ENCODE measurements at places on chromosomes 1 and 21. TPM values are rescaled to one million over a fixed set of nuclear protein-coding genes. Genes with fewer than 3 reads are reported as not detected.

Gene KPRP
- not detected for total RNA-seq

Gene DYRK3
- total RNA-seq = 12.8 TPM

Gene CRABP2
- total RNA-seq = 2.3 TPM

Gene TRNP1
- total RNA-seq = 0.29 TPM

Gene OR2L5
- 0.16 TPM for total RNA-seq

Gene RCC2
- 132 TPM for total RNA-seq

Gene CYP4A11
- total RNA-seq = not detected

Gene OXCT2
- total RNA-seq = 2.9 TPM

Gene PTAFR
- total RNA-seq = 0.06 TPM

Gene CDCA8
- 82.2 TPM for total RNA-seq

Gene ZBTB8OS
- 53.2 TPM for total RNA-seq

Gene TTC39A
- total RNA-seq = 1.1 TPM

Gene PODN
- total RNA-seq = not detected

Gene TMCC2
- 11.1 TPM for total RNA-seq

Gene RCAN3
- 51.8 TPM for total RNA-seq

Gene NPR1
- not detected for total RNA-seq

Gene USP1
- total RNA-seq = 71.0 TPM

Gene TENT5C
- 14.2 TPM for total RNA-seq

Gene AQP10
- total RNA-seq = not detected

Gene SV2A
- 10.9 TPM for total RNA-seq

Gene IFNLR1
- total RNA-seq = 6.3 TPM

Gene OR10R2
- not detected for total RNA-seq

Gene FCRL4
- total RNA-seq = not detected

Gene SLC6A9
- total RNA-seq = 5.1 TPM

Gene ANKRD34A
- 9.1 TPM for total RNA-seq

Gene FBXO44
- 22.7 TPM for total RNA-seq

Gene TMEM269
- 0.53 TPM for total RNA-seq

Gene KHDC4
- total RNA-seq = 81.2 TPM

Gene RIPK4
- total RNA-seq = 0.52 TPM

Gene NPL
- total RNA-seq = 1.2 TPM

Gene TNFRSF8
- total RNA-seq = 41.5 TPM

Gene ERI3
- total RNA-seq = 26.3 TPM

Gene MAB21L3
- total RNA-seq = not detected

Gene BLACAT1
- 0.62 TPM for total RNA-seq

Gene RIPPLY3
- 0.18 TPM for total RNA-seq

Gene TEX38
- not detected for total RNA-seq

Gene INSRR
- 0.29 TPM for total RNA-seq

All from activated naive CD4-positive, alpha-beta T cell treated with anti-CD3 and anti-CD28 coated beads, Interleukin-2, amount 50 U/mL, for 72 hours (primary cell).